ENCODE measurements at places on chromosomes 12 and 14. TPM values are rescaled to one million over a fixed set of nuclear protein-coding genes. Genes with fewer than 3 reads are reported as not detected.

CRIP2 gene
- 76.9 TPM for total RNA-seq

GYS2 gene
- not detected for total RNA-seq

CFAP54 gene
- 3.4 TPM for total RNA-seq

CCDC177 gene
- total RNA-seq = not detected

L2HGDH gene
- 2.8 TPM for total RNA-seq

GALNT6 gene
- 48.9 TPM for total RNA-seq

CD163L1 gene
- 2.1 TPM for total RNA-seq

RERGL gene
- not detected for total RNA-seq

WNT5B gene
- 507 TPM for total RNA-seq

NFATC4 gene
- 285 TPM for total RNA-seq

GCN1 gene
- total RNA-seq = 145 TPM

VRTN gene
- not detected for total RNA-seq
